ENCODE measurements at places on chromosomes 11 and 22.

- peak; percentile 60 for DNase-seq
Measured at GRCh38 chr22:37162221-37163095, 12.7 kb upstream of the IL2RB start.

- DNase-seq: no peak
Measured at GRCh38 chr11:22780952-22781593, 48.5 kb downstream of the SVIP start.

GRCh38 chr11:60184824-60185511, 2.1 kb upstream of the MS4A6A start:
- DNase-seq: no peak

- no peak for DNase-seq
Measured at GRCh38 chr11:100467821-100468508, 219.1 kb upstream of the ARHGAP42 start.

GRCh38 chr11:69518081-69518950, 36.9 kb downstream of the LINC01488 start:
- no peak for DNase-seq

DNA sequence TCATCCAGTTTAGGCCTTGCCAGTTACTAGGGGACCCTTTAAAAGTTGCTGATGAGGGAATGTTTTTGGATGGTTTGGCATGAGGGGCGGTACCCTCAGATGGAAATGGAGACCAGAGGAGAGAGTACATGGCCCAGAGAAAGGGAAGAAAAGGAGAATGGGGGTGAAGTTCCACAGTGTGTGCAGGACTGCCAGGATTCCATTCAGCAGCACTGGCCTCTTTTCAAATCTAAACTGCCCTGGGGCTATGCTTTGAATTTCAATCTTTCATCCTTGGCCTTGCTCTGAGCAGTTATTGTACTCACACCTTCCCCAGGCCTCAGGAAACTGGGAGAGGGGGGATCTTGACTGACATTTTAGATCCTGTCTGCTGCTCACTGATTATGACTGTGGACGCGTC, 3.0 kb downstream of the SLC3A2 start:
- DNase-seq: no peak

DNA sequence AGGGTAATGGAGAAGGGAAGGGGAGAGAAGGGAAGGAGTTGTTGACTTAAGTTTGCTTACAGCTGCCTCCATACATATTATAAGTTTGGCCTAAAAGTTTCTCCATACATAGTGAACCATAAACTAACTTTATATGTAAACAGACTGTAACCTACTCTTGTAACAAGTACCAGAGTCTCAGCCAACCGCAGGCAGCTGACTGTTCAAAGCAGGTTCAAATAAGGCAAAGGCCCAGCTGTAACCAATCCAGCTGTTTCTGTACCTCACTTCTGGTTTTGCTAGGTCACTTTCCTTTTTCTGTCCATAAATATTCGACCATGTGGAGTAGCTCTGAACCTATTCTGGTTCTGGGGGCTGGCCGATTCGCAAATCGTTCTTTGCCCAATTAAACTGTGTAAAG, 591.2 kb downstream of the INSC start:
- DNase-seq: no peak

DNA sequence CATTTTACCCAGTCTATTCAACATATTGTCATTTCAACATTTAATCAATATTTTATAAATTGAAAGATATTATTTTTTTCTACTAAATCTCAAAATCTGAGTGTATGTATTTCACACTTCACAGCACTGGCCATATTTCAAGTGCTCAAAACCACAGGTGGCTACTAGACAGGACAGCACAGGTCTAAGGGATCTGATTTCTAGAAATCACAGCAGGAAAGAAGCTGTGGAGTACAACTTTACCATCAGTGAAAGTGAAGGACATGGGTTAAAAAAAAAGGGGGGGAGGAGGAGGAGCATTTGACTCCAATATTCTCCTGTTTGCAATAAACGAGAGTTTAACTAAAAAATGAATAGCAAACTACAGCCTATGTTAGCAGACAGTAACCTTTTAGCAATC, 4.5 kb downstream of the PRDM10 start:
- DNase-seq: no peak

DNA sequence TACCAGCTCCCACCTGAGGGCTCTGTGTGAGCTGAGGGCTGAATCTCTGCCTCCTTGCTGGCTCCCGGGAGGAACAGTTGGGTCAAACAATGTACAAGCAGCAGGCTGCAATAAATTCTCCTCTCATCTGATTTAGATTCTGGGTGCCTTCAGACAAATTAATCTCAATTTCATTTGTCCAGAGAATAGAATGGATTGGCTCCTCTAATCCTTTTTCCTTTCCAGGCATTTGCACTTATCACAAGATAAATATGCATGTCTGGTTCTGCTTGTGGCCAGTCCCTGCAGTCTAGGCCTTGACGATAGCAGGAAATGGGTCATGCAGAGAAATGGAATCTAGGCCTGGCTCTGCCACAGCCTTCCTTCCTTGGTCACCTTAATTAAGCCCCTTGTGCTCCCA, 28.7 kb downstream of the UPB1 start:
- no peak for DNase-seq

- DNase-seq: no peak
Measured at GRCh38 chr11:81270686-81271085, 1463.0 kb downstream of the FAM181B start.

- no peak for DNase-seq
Measured at GRCh38 chr22:25722626-25723025, 19.4 kb upstream of the MYO18B start.

- no peak for DNase-seq
Measured at GRCh38 chr11:2687782-2688191, 12.0 kb downstream of the KCNQ1OT1 start.

- DNase-seq: no peak
Measured at GRCh38 chr11:86932259-86932585, 23.0 kb downstream of the FZD4 start.

DNA sequence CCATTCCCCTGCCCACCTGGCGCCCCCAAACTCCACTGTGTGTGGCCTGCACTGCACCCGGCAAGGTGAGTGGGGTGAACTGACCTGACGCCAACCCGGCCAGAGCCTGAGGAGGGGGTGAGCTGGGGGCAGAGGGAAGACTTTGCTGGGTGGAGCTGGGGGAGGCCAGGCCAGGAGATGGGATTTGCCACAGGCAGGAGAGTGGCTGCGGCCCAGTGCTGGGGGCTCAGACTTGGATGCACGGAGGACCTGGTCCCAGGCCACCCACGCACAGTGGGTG, 17.8 kb upstream of the FLRT1 start:
- no peak for DNase-seq

GRCh38 chr11:64752175-64752970, 7.4 kb downstream of the PYGM start:
- no peak for DNase-seq

GRCh38 chr22:28406246-28406645, 273.4 kb downstream of the TTC28 start:
- DNase-seq: no peak

DNA sequence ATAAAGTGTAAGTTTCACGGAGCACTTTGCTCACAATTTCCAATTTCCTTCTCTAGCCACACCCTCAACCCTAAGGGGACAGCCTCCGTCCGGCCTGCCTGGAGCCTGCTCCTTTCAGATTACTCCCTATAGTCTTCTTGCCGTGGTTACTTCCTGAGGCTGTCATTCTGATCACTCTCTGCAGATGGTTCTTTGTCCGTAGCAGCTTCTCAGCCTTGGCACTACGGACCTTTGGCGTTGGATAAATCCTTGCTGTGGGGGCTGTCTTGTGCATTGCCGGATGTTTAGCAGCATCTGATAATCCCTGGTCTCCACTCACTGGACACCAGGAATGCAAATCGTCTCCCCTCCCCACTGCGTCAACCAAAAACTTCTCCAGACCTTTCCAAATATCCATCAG, 447.5 kb upstream of the KIRREL3 start:
- DNase-seq: no peak

GRCh38 chr11:94877443-94878200, 95.7 kb downstream of the CWC15 start:
- no peak for DNase-seq

GRCh38 chr11:128047026-128047425, 540.3 kb downstream of the ETS1 start:
- DNase-seq: no peak

DNA sequence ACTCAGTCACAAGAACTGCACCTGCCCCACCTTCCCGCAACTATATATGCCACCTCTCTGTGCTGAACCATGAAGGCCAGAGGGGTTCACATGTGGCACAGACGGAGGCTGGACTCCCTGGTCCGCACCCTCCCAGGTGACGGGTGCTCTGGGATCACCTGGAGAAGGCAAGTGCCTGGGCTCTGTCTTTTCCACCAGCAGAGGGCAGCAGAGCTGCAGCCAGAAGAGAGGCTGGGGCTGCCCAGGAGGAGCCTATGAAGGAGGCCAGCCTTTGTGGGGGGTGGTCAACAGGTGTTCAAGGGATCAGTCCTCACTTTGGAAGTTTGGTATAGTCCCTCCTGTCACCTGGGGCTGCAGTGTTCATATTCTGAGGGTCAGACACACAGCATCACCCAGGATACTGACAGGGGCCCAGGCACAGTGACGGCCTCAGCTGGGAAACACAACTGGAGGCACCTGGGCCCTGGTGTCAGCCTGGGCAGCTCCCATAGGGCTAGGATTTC, 39.2 kb upstream of the IGLL5 start:
- peak; percentile 23 for DNase-seq

DNA sequence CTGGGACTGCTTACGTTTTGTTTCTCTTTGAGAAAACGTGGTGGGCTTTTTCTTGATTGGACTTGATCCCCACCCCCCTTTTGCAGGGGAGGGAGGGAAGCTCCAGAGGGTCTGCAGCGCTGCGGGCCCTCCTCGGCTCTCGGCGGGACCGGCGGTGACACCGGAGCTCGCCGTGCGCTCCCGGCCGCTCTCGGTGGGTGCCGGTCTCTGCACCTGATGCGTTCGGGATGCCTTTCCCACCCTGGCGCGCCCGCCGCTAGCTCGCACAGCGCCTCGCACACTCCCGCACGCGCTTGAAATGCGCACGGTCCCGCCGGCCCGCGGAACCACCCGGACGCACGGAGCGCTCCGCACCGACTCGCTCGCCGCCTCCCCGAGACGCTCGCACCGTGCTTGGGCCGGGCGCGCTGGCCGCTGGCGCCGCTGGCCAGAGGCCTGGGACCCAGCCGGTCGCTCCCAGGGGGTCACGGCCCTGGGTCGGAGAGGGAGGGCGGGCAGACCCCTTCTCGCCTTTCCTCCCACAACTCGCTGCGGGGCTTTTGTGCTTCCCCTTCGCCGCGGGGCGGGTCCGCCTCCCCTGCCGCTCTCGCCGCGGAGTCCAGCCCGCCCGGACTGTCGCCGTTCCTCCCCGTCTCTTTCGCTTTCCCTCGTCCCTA, 1.0 kb downstream of the ZBTB16 start:
- DNase-seq: no peak

DNA sequence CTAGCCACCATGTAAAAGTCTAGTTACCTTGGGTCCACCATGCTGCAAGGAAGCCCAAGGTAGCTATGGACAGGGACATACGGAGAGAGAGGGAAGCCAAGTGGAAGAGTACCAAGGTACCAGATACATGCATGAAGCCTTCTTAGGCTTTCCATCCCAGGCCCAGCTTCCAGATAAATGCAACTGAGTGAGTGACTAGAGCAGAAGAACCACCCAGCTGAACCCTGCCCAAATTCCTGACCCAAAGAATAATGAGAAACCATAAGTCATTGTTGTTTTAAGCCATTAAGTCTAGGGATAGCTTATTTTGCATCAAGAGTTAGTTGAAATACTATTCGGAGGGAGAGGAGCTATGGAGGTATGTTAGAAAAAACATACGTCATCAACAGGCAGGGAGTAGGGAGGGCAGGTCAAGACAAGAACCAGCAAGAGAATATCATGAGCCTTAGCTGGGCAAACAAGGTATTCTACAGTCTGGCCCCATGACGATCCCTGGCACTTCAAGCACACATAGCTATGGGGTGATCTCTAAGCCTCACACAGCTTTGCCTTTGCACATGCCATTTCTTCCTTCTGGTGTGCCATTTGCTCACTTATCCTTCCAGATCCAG, 36.5 kb upstream of the APLNR start:
- no peak for DNase-seq

- no peak for DNase-seq
Measured at GRCh38 chr11:1238767-1239595, 16.1 kb downstream of the MUC5B start.

GRCh38 chr22:35479985-35480550, 60.6 kb upstream of the RASD2 start:
- DNase-seq: no peak

DNA sequence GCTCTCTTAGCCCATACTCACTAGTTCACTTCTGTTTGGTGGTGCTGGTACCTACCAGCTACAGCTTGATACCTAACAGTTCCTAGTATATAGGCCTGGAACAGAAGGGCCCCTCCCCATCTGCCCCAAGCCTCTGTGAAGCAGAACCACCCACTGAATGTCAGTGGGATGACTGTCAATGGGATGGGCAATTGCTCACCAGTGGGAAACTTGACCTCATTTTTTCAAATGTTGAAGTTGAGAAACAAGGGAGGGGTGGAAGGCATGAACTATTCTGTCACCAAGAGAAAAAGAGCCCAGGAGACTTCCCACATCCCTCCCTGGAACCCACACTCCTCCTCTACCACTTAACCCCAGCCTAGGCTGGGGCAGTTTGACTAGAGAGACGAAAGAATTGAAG, at the start of gene NLRP10:
TSS of gene NLRP10 (minus strand) at position 62 of the 400 bp plus-strand sequence. CDS start 1,952 bp downstream, outside the sequence.
- no peak for DNase-seq

GRCh38 chr22:23054531-23055257, 15.6 kb upstream of the GNAZ start:
- DNase-seq: no peak

DNA sequence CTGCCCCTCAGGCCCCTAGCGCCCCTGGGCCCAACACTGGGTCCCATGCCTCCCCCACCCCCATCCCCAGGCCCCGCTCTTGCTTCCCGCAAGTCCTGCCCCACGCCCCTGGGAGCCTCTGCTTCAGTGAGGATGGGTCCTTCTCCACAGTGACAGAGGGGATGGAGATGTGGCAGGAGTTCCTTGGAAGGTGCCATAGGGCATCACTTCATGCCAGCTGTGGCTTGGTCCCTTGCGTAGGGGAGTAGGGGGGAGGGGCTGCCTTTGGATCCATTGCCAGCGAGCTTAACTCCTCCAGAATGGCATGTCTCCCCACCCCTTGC, 9.5 kb upstream of the TBC1D22A start:
- no peak for DNase-seq

DNA sequence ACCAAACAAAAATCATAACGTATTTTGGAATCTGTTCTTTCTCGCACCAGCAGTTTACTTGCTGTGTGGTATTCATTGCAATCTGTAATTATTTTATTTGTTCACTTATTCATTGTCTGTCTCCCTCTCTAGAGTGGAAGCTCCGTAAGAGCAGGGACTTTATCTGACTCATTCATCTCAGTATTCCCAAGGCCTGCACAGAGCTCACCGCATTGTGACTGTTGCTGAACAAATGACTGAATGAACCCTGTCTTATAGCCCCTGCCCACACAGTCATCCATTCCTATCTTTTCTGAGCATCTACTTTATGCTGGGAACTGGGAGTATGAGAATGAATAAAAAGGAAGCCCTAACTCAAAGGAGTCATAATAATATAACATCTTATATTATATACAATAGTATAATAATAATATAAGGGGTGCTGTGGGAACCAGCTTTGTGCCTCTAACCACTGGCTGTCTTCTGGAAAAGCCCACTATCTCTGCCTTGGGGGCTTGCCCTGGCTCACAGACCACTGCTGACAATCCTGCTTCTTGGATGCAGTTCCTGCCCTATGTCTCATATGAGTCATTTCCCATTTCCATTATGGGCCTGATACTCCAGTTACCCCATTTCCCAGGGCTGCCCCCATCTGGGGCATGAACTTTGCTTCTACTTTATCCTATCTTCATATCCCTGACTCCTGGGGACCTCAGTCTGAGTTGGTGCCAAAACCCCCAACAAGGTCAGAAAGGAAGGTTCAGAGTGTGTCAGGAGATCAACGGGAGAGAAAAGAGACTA, 11.0 kb downstream of the XRRA1 start:
- no peak for DNase-seq

All from stimulated activated CD8-positive, alpha-beta memory T cell treated with anti-CD3 and anti-CD28 coated beads, Interleukin-12 subunit alpha, Interleukin-12 subunit beta, amount 100 ng/mL, for 4 hours (primary cell).